ENCODE measurements at places on chromosomes 6 and 20.

GRCh38 chr20:46230801-46231282 is 77.5 kb downstream of the CDH22 start:
- no peak for DNase-seq

DNA sequence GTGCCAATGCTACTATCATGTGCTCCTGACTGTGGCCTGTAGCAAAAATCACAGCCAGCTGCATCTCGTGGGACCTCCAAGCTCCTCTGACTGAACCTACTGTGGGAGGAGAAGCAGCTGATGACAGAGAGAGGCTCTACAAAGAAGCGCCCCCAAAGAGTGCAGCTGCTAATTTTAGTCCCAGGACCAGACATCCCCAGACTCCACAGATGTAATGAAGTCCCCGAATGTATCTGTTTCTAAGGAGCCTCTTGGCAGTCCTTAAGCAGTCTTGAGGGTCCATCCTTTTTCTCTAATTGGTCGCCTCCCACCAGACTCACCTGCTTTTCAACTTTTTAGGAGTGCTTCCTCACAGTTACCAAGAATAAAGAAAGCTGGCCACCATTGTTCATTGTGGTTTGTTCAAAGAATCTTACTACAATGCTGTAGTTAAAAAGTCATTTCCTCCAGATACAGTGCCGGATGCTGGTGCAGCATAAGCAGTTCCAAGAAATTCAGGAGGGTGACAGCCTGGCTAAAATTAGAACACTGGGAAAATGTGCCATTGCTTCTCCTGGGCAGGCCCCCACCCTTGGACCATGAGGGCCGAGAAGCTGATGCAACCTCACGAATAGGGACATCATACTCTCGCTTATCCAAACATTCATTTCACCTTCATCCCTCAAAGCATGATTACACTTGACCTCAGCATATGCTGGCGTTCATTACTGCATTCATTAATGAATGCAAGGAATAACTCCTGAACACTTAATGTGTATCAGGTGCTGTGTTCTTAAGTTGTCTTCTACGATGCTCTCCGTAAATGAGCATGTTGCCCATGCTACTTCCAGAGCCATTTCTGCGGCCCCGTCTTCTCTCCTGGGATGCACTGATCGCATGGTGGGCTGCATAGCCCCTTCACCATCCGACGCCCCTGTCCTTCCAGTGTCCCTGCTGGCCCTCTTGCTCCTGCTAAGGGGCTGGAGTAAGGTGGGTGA is 66.4 kb downstream of the LY86 start:
- DNase-seq: no peak

- DNase-seq: no peak
Observed at GRCh38 chr6:12353731-12354130, 63.6 kb downstream of the EDN1 start.

DNA sequence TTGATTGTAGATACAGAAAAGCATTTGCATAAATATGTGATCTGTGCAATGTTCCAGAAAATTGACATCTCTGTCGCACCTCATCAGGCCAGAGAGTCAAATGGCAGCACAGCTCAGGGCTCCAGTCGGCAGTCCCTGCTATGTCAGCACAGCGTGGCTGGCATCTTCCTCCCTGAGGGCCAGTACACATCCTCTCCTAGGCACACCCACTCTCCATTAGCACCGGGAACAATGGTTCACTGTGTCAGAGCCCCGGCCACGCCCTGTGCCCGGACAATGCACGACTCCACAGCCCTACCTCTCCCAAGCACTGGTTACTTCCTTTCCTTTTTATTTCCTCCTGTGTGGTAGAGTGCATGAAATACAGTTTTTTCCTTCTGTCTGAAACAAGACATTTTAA is 114.9 kb downstream of the FOXC1 start:
- peak; percentile 96 for DNase-seq

- no peak for DNase-seq
Observed at GRCh38 chr6:107870381-107870780, 46.3 kb upstream of the SCML4 start.

DNA sequence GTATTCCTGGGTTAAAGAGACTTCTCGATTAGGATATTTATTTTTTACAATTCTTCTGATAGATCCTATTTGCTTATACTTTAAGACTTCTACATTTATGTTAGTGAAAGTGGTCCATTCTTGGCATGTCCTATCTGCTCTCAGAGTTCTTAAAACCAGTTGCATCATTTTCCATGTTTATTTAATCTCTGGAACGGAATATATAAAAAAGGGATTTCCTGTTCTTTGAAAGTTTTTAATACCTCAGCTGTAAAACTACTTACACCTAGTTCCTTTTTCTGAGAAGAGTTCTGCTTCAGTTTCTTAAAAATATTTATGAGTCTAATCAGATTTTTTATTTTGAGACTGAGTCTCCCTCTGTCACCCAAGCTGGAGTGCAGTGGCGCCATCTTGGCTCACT is 18.0 kb upstream of the MYL9 start:
- DNase-seq: no peak

GRCh38 chr6:89042664-89043063 is 37.9 kb upstream of the PNRC1 start:
- DNase-seq: no peak

- no peak for DNase-seq
Observed at GRCh38 chr6:89707766-89708165, 69.2 kb upstream of the LYRM2 start.

DNA sequence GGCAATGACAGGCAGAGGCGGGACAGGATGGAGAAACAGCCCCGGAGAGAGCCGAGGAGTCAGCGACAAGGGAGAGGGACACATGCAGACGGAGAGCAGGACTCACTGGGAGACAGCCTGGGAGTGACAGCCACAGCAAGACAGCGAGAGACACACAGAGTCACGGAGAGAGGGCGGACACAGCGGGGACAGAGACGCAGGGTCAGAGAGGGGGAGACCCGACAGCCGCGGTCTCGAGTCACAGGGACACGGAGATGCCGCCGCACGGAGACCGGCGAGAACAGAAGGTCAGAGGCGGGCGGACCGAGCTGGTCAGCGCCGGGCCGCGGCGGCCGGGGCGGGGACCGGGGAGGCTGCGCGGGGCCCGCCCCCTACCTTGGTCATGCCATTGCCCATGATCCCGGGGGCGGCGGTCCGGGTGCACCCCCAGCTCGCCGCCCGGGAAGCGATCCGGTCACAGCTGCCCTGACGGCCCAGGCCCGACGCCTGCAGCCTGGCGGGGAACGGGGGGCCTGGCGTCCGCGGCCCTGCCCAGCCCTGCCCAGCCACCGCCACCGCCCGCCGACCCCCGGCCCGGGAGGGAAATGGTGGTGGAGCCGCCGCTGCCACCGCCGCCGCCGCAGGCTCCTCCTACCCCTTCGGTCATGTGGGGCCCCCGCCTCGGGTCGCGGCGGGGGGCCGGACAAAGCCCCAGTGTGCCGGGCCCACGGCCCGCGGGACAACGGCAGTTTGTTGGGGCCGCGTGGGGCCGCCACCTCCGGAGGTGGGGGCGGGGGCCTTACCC is at the start of the genes DUSP15 and TTLL9:
TSS of gene DUSP15 (minus strand) at position 586 of the 784 bp plus-strand sequence. CDS start at position 396, 190 bp downstream.
TSS of gene TTLL9 (plus strand) at position 693 of the 784 bp plus-strand sequence. CDS start 493 bp downstream, outside the sequence.
- DNase-seq: no peak

DNA sequence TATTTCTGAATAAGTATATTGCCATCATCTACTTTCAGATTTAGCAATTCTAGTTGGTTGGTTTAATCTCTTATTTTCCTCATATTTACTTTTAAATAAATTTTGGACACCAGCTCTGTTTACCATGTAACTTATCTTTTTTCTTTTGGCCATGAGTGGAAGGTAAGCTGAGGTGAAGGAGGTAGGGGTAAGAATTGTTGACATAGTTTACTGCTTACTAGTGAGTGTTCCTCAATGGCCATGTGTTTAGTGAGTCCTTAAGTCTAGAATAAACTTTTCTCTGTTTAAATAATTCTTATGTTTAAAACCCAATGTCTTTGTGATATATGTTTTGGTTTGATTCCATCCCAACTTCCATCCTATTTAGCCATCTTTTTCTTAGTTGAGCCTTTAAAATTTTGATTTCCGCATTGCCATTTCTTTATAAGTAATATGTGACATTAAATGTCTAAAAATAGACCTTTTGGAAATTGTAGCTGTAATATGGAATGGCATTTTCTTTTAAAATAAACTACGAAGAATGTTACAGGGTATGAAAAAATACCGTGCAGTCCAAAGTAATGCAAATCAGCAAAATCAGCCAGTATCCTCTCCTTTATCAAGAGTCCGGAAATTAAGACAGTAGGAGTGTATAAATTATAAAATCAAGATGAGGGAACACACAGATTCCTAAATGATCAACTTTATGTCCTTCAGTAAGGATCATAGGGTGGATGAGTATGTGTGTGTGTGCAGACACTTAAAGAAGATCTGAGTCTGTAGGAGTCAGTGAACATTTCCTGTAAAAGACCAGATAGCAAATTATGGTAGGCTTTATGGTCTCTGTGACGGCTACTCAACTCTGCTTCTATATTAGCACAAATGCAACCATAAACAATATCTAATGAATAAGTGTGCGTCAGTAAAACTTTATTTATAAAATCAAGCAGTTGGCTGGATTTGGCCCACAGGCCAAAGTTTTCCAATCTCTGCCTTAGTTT is 10.3 kb downstream of the STXBP5 start:
- no peak for DNase-seq

DNA sequence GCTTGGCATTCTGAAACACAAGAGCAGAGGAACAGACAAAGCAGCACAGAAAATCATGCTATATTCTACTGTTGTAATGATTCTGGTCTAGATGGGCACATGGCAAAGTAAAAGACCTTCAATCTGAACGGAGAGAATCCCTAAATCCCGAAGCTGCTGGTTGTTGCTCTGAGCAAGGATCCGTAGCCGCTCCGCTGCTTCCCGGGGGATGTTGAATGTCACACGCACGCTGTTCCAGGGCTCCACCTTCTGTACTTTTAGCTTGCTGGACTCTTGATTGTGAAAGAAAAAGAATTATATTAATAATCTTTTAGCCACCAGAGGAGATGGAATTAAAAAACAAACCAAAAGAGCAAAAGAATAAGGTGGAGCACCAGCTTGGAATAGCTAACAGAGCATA is 49.3 kb downstream of the NCOA6 start:
- no peak for DNase-seq

All from NCI-H2029 treated with DMSO at 0.1 percent for 48 hours (cell line).